CD4-positive, alpha-beta T cell treated with Interleukin-21 for 1 hour (primary cell): ENCODE measurements at places on chromosomes 16 and 17.

DNA sequence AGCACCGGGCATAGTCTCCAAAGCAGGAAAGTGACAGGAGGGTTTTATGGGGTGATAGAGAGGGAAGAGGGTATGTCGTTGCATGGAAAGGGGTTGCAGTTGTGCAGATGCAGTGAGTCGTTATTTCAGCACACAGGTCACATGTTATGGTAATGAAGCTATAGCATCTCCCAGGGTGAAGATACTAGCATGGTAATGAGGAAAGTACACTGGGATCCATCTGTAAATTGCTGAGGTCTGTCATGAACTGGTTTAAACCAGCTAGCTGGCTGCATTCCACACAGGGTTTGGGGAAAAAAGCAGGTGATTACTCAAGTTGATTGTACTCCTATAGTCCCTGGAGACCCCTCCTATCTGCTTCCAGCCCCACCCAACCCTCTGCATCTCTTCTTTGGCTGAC is 11.7 kb downstream of the COX11 start:
- no peak for DNase-seq

DNA sequence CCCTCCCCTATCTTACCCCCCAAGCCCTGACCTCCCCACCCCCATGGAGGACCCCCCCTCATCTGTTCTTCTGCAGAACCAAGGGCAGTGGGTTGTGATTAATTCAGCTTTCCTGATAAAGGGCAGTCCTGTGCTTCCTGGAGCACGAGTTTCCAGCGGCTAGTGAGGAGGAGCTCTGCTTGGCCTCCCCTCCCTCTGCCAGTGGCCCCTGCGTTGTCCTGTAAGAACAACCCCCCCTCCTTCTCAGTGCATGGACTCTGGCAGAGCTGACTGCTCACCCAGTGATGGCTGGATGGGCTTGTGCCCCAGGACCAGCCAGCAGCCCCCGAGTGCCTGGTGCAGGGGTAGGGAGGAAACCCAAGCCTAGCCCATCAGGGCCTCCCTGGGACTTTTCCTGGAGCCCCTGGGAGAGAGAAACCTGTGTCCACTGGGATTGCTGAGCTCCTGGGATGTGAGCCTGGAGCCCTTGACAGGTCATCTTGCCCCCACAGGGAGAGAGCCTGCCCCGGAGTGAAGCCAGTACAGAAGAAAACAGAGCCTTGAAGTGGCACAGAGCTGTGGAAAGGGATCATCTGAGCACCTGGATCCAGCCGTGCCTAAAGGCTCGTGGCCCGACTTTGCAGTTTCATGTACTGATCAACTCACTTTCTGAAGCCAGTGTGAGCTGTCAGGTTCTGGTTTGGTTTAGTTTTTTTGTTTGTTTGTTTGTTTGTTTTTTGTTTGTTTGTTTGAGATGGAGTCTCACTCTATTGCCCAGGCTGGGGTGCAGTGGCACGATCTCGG is 26.5 kb downstream of the MMP15 start:
- no peak for DNase-seq

DNA sequence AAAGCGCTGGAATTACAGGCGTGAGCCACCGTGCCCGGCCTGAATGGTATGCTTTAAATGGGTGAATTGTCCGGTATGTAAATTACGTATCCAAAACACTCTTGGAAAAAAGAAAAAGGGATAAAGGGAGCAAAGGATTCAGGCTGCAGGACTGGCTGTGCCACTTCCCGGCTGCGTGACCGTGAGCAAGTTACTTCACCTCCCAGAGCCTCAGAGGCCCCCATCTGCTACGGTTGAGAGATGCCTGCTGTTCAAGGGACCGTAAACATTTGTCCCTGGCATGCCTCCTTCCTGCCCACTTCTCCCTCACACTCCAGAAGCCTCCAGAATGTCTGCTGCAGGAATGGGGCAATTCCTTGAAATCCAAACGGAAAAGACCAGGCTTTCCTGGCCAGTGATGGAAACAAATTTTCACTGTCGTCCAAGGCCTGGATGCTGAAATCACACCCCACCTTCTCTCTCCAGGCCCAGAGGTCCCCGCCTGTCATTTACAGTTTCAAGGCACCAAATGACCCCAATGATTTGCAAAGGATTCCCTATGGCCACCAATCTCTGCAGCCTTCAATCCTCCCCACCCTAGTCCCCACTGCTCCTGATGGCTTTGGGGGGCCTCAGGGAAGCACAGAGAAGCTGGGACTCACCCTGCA is 22.9 kb upstream of the LITAF start:
- no peak for DNase-seq

DNA sequence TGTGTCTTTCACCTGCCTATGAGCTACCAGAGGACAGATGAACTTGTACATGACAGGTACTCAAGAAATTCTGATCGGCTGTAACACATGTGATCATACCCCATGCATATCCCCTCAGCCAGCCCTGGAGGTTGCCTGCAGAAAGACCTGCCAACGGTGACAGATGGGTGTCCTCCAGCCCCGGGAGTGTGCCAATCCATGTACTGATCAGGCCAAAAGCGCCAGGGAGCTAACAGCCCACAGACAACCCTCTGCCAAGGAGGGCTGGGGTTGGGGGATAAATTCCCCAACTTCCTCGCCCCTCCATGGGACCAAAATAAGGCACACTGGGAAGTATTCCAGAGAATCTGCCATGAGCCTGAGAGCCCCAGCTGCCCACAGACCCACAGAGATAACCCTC is 189.4 kb downstream of the CCT6B start:
- no peak for DNase-seq

GRCh38 chr16:72878301-72879269 is 169.3 kb downstream of the ZFHX3 start:
- no peak for DNase-seq
